ENCODE measurements at places on chromosomes 1 and 21.

DNA sequence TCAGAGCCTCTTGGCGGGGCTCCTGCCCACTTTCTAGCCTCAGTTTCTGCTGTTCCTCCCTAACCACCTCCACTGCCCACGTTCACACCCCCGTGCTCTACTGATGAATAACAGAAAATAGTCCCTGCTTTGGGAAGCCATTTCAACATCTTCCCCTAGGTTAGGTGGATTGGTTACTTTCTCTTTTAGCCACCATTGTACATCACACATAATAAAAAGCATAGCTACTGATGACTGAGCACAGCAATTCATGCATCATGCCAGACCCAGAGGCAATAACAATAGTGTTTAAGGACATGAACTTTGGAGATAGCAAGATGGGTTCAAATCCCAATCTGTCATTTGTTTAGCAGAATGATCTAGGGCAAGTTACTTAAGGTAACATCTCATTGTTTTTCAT is 74.6 kb downstream of the COLGALT2 start:
- DNase-seq, result no peak

- DNase-seq, result no peak
Measured at GRCh38 chr1:20411196-20411980, 74.6 kb downstream of the CAMK2N1 start.

DNA sequence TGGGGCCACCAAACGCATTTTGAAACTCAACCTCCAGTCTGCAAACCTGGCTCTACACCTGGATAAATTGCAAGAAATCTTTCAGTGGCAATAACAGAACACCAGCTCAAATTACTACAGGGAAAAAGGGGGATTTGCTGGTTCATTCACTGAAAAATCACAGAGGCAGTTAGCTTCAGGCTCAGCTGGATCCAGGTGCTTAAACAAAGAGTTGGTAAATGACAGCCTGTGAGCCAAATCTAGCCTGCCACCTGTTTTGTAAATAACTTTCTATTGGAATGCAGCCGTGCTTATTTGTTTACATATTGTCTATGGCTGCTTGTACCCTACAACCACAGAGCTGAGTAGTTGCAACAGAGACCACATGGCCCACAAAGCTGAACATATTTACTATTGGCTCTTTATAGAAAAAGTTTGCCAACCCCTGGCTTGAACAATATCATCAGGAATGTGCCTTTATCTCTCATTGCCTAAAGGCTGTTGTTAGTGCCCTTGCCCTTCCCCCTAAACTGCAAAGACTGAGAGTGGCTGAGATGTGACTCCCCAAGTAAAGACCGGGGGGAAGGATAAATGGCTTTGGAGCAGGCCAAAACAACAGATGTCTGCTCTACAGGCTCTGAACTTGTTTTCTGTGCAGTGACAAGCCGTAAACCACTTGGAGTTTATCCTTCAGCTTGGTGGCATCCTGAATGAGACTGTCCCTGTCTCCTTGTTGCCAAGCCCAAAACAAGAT is 21.5 kb upstream of the PTPRF start:
- no peak for DNase-seq

- DNase-seq, result no peak
Measured at GRCh38 chr1:59514061-59514909, 217.4 kb downstream of the FGGY start.

- DNase-seq, result no peak
Measured at GRCh38 chr1:73176902-73177301, 894.6 kb upstream of the NEGR1 start.

DNA sequence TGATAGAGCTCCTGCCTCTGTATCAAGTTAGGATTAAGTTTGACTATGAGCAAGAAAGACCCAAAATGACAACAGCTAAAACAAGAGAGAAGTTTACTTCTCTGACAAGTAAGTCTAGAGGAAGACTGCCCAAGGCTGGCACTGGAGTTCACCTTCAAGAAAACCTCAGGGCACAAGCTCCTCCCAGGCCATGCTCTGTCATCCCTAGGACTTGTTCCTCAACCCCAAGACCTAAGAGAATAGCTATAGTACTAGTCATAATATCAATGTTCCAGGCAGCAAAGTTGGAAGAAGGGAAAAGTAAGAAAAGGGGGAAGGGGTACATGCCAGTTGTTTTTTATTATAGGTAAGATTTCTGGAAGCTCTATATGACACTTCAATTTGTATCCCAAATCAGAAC is 26.4 kb upstream of the DARS2 start:
- DNase-seq, result no peak

DNA sequence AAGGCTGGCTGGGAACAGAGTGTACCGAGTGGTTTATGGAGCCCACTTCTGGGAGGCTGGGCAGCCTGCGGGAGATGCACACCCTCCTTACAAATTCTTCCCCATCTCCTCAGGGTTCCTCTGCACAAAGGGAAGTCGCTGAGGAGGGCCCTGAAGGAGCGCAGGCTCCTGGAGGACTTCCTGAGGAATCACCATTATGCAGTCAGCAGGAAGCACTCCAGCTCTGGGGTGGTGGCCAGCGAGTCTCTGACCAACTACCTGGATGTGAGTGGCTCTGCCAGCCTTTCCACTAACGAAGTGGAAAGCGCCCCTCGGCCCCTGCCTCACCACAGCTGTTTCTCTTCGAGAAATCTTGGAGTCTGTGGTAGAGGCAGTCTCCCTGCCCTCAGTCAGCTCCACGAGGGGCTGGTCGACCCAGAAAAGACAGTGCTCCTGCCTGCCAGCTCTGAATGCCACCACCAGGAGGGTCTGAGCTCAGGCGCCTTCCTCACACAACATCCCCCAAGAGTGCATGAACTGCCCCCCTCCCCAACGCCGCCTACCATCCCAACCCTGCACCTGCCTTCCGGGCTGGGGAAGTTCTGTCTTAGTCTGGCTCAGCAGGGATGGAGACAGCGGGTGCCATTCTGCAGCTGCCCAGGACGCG is 31.8 kb downstream of the PROK1 start:
- DNase-seq, result no peak

DNA sequence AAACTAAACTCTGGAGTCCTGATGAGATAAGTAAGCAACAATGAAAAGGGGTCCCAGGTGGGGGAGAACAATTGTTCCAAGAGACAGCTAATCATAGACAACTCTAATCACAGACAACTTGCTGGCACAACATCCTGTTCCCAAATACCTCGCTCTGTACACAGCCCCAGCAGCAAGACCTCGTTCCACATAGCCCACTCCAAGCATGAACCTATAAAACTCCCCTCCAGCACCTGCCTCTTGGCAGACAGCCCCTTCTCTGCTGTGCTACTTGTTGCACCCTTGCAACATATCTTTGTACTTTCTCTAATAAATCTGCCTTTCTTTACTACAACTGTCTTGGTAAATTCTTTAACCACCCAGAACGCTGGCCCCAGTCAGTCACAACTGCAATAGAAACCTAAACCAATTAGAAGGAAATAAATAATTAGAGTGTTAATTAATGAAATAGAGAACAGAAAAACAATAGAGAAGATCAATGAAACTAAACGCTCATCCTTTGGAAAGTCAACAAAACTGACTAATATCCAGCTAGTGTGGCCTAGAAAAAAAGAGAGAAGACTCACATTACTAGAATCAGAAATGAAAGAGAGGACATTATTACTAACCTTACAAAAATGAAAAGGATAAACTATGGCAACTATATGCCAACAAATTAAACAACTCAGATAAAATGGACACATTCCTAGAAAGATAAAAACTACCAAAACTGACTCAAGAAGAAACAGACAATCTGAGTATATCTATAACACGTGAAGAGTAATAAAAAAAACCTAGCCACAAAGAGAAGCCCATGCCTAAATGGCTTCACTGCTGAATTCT is 36.1 kb downstream of the LRRC40 start:
- no peak for DNase-seq

- no peak for DNase-seq
Measured at GRCh38 chr1:47785561-47786271, 211.5 kb downstream of the TRABD2B start.

DNA sequence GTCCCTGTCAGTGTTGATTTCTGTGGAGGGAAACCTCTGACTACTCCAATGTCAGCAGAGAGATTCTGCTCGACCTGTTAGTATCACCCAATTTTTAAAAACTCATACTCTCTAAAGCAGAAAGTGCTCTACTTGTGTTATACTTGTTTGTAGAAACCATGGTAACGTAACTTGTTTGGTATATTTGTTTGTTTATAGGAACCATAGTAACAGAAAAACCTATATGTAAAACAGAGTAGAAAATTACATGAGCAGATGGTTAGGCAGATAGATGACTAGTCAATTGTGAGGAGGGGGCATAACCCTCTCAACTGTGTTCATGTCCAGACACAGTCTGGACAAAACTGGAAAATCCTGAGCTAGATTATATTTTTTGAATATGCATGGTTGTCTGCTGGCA is 6.7 kb downstream of the TRIM45 start:
- DNase-seq, result no peak

- no peak for DNase-seq
Measured at GRCh38 chr1:29372108-29372507, 135.8 kb downstream of the PTPRU start.

- DNase-seq, result peak; percentile 40
Measured at GRCh38 chr1:222546548-222547259, 1.2 kb downstream of the HHIPL2 start.

- DNase-seq, result no peak
Measured at GRCh38 chr1:66331658-66332547, 202.1 kb upstream of the SGIP1 start.

DNA sequence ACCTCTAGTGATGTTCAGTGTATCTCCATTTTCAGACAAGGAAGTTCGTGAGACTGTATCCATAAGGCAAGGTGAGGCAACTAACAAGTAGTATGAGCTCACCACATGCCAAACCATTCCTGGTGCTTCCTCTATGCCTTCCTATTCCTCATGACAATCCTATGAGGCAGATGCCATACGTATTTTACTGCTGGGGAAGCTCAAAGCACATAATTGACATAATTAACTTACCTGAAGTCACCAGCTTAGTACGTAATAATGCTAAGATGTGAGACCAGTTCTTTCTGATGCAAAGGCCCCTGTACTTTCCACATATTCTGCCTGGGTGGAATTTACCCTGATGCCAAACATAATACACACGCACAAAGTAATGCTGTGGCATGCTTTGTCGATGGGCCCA is 83.6 kb upstream of the NFIA start:
- DNase-seq, result no peak

DNA sequence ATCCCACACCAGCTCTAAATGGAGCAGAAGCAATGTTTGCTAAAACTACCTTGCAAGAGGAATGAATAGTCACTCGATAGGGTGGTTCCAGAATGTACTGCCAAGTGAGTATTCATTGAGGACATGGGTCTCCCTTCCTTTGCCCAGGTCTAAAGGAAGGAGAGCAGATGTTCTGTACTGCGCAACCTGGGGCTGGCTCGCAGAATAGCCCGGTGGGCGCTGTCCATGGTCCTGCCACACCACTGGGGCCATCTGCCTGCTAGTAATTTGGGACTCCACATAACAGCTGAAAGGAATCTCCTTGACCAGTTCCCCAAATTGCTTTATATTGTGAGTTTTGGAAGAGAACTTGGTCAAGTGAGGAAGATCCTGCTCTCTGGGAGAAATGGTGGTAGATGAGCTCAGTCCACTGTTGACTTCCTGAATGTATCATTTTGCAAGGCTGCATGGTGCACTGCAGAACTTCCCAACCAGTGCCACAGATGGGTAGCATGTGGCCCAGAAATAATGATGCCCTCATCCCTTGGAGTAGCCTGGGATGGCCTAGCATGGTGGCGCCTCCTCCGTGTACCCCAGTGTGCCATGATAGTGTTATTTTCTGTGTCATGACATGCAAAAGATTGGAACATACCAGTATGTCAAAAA is 5.7 kb downstream of the SLC6A17 start:
- no peak for DNase-seq

- DNase-seq, result no peak
Measured at GRCh38 chr1:206070627-206071304, 17.8 kb downstream of the RHEX start.

- no peak for DNase-seq
Measured at GRCh38 chr1:33637846-33638440, 165.5 kb downstream of the ZSCAN20 start.

GRCh38 chr1:8116894-8117264 is 90.8 kb upstream of the ERRFI1 start:
- no peak for DNase-seq

GRCh38 chr21:33286600-33287456 is 20.7 kb downstream of the IL10RB start:
- DNase-seq, result peak; percentile 13

DNA sequence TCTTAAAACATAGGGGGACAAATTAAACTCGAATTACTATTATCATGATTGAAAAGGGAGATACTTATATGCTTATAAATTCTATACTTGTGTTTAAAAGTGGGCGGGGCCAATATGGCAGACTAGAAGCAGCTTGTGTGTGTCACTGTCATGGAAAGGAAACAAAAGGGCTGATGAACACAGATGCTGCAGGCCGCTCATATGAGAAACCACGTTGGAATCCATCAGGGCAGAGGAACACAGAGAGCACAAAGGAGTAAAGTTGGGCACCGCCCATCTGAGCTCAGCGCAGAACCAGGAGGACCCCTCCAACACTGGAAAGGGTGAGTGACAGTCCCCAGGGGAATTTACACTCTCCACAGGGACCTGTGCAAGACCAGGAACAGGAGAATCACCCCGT is 107.0 kb downstream of the SLC5A9 start:
- no peak for DNase-seq

GRCh38 chr1:67945733-67946374 is 104.6 kb downstream of the DIRAS3 start:
- peak; percentile 76 for DNase-seq

DNA sequence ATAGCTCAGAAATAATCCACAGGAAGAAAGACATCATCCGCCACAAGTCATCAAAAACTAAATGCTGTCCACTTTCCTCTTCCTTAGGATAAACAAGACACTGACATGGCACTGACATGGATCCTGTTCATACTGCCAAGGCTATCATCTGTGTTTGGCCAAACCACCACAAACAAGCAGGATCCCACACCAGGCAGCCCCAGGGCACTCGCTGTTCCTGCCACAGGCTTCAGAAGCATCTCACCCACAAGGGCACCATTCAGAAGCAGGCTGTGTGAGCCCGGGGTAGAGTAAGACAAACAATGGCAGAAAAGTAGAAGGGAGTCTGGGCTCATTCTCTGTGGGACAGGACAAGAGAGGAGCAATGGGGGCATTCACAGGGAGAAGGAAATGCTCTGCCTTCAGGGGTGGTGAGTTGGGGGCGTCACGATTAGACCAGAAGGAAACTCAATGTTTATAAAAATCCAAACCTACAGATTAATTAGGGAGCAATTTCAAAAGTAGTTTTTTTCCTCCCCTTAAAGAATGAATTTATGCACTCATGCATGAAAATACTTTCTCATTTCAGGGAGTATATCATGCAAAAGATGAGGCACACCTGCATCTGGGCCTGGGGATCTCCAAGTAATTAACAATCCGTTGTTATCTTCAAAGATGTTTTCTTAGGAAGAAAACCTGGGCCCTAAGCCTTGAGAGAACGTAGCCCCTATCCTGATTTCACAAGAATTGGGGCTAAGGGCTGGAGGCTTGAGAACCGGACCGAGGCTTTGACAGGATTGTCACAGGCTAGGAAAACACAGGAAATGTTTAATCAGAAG is 43.3 kb upstream of the ATP1A1 start:
- DNase-seq, result no peak

DNA sequence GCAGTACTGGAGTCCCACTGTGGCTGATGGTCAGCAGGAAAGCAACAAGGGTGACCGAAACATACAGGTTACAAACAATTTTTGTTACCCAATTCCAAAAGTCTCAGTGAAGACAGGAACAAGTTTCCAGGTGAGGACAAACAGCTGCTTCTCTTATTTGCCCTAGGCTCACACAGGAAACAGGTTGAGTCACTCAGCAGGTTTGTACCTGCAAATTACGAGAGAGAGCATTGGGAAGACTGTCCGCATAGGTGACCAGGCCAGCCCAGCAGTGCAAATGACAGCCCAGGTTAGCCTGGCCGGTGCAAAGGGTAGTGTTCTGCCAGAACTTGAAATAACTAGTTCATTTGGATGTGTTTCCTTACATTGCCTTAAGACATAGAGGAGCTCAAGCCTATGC is 40.0 kb upstream of the DSCAM start:
- DNase-seq, result no peak

Data from NCI-H748 treated with DMSO at 0.1 percent for 48 hours (cell line).